Epithelial cell of proximal tubule (primary cell): ENCODE measurements at places on chromosomes 4 and X.

- no peak for DNase-seq
Observed at GRCh38 chr4:48336146-48336870, 5.0 kb upstream of the SLAIN2 start.

- no peak for DNase-seq
Observed at GRCh38 chr4:134708026-134708425, 506.4 kb upstream of the PABPC4L start.

DNA sequence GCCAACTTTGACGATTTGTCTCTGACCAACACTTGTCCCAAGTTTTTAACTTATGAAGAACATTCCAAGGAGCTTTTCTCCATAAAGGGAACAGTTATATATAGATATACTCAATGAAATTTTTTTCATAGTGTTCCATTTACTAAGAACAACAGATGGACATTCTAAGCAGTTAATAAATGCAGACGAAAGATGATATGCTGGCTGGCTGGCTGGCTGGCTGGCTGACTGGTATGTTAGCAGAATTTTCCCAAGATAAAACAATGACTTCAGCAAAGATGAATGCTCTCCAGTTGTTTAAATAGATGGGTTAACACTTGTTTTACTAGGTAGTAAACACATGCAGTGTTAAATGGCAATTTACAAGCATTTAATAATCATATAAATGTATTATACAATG, 62.2 kb downstream of the SPANXN3 start:
- no peak for DNase-seq

DNA sequence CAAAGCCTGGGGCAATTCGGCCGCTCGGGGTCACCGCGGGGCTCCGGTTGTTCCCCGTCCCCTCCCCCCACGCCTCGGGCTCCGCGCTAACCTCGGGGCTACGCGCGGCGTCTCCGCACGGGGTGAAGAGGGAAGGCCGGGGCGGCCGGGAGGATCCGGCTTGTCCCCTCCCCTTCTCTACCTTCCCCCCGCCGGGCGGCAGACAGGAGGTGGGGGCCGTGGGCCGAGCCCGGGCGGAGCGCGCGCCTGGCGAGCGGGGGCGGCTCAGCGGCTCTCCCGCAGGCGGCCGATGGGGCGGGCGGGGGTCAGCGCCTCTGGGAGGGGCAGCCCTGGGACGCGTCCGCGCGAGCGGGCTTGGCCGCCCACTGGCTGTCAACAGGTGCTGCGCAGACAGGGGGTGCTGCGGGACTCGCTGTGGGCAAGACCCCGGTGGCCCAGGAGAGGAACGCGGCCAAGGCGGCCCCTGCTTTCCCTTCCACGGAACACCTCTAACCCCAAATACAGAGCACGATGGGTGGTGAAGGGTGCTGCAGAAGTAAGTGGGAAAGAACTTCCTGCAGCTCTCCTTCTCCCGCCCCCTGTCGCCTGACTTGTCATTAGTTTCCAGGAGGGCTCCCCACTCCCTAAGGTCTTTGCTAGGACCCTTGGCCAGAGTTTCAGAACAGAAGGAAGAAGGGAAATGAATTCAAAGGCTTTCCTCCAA, at the start of gene PDGFC:
Gene PDGFC (minus strand): TSS at position 124 of the 703 bp plus-strand sequence. CDS start 896 bp downstream, outside the sequence.
- no peak for DNase-seq

DNA sequence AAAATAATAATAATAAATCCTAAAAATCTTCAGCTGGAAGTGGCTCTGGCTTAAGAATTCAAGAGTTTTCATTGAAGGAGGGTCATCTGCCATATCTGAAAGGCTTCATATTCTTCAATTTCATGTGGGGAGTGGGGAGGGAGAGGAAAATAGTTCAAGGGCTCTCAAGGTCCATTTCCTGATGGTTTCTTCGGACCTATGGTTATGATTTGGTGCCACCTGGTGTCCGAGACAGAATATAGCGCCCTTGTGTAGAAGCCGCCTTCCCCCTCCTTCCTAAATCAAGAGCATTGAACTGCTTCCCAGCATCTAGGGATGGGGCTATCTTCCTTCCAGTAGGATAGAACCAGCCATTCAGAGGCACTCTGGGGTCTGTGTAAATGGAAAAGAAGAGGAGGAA, 34.3 kb downstream of the NLGN3 start:
- no peak for DNase-seq

DNA sequence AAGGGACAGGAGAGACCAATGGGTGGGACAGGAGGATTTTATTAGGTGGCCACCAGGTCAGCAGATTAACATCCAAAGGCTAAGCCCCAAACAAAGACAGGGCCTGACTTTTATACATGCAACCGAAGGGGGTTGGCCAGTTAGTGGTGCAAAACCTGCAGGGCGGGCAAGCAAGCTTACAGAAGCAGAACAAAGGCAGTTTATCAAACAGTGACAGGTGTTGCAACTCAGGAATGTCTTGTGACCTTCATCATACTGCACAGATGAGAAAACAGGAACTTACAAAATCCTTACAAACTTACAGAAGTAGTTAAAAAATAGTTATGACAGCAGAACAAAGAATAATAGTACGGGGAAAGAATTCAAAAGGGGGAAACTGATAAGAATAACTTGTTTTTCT, 708.1 kb downstream of the GLUD2 start:
- DNase-seq: peak; percentile 31

DNA sequence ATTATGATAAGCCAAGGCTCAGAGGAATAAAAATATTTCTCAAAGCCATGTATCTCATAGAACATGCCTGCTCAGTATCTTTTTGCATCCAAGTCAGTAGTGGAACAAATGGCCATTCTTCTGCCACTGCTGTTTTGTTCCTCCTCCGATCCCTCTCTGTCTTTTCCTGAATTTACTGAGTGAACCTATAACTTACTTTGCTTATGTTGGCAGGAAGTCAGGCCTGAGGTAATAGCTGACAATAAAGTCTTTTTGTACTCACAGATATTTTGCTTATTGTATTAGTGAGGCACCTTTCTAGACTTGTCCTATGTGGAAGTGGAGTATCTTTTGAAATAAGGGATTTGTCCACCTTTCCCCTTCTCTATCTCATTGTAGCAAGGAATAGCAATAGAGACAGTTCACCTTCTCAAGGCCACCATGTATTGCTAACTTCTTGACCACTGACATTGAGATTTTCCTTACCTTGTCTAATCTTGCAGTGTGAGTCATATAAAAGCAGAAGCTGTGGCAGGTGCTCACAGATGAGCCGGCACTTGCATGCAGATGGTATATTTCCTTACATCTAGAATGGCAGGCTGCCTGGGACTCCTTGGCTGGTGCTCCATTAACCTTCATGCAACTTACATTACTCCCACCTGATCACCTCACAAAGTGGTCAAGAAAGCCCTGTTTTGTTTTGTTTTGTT, 68.2 kb downstream of the AGTR2 start:
- DNase-seq: no peak
